Stimulated activated CD4-positive, alpha-beta T cell treated with anti-CD3 and anti-CD28 coated beads, Interleukin-1b, Interleukin-23, amount 100 ng/mL, for 1 hour (primary cell): ENCODE measurements at places on chromosomes 7 and 10.

- no peak for DNase-seq
Measured at GRCh38 chr7:55178863-55179773, 160.3 kb downstream of the EGFR start.

GRCh38 chr10:75096749-75097148 lies 14.7 kb upstream of the SAMD8 start:
- no peak for DNase-seq

DNA sequence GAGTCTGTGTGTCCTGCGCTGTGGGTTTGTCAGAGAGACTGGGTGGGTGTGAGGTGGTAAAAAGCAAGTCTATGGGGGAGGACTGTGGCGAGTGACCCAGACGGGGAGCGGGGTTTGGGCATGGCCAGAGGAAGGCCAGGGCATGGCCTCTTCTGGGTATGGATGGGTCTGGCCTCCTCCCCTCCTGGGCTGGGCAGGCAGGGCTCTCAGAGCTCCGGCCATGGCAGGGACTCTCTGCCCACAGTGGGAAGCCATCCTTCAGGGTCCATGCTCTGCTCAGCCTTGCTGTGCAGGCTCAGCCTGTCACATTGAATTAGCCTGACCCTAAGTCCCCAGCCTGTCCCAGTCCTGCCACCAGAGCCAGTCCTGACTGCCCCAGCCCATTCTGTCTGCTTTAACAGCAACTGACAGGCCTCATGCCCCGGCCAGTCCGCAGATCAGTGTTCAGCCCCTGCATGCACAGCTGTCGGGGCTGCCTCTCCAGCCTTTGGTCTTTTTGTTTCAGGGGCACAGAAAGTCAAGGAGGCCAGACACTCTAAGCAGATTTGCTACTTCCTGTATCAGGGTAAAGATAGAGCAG lies 7.9 kb downstream of the ANTXRL start:
- no peak for DNase-seq

DNA sequence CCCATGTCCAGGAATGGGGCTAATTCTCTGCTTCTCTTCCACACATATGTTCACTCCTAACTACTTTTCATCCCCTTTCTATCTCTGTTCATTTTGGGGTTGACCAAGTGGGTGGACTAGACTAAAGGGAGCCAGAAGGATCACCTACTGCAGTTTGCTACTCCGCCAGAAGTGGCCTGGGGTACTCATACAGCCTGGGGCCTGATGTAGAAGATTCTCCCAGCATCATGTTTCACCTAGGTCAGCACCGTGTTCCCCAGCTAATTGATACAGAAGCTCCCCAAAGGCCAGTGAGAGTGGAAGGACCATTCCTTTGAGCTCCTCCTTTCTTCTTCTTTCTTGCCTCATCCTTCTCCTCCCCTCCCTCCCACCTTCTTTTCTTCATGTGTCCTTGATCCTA lies 19.6 kb upstream of the IFRD1 start:
- DNase-seq: no peak

DNA sequence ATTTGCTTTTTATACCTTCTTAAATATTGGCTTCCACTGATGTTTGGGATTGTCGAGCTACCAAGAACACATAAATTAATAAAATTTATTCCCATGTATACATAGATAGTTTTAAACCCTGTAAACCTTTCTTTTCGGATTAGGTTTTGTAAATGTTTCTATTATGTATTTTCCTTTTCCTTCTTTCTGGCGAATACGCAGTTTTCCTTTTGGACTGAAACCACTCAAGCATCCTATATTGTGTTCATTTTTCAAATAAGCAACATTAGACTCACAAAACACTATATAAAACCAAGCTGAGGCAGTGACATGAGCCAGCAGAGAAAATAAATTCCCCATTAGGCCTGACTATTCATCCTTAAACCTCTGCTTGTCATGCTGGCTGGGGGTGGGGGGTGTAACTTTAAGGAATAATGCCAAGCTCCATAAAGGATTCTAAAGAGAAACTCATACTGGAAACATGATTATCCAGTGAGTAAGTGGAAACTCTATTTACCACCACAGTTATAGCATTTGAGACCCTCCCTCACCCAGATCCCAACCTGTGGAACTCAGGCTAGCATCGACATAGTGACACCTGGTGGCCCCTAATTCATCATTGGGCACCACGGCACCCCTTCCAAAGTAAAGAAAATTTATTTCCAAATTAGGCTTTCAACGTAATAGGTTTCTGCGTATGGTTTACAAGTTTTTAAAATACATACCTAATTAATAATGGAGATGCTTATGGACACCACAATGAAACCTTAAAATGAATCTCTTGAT lies 86.5 kb upstream of the CELF2 start:
- no peak for DNase-seq

- no peak for DNase-seq
Measured at GRCh38 chr7:105219771-105220160, 169.0 kb downstream of the SRPK2 start.

GRCh38 chr10:125035136-125035535 lies 93.2 kb downstream of the ZRANB1 start:
- DNase-seq: no peak

DNA sequence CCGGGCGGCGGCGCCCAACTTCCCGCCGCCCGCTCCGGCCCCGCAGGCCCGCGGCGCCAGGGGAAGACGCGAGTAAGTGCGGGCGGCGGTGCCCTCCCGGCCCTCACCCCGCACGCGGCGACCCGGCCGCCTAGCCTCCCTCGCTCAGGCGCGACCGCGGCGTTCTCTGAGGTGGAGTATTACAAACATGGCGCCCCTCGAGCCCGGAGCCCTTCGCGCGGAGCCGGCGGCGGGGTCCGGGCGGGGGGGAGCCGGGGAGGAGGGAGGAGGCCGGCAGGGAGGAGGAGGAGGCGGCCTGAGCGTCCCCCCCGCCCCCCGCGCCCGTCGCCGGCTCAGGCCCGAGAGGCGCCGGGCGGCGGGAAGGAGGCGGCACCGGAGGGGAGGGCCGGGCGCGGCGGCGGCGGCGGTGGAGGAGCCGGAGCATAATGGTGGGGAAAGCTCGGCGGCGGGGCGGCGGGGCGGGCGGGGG lies at the start of gene ZMYND11:
Gene ZMYND11, plus strand, starts transcription at position 324 of the 469 bp plus-strand sequence. CDS start 44,558 bp downstream, outside the sequence.
- peak; percentile 45 for DNase-seq
